ENCODE measurements at places on chromosomes 4 and X.
A peak's percentile ranks its signal among the peaks of the same experiment; 100 is the strongest.

GRCh38 chr4:101843054-101843453 is 52.5 kb downstream of the BANK1 start:
- no peak for DNase-seq

GRCh38 chr4:139943277-139943676 is 210.7 kb downstream of the MAML3 start:
- DNase-seq: no peak

GRCh38 chrX:48648336-48648751 is 35.3 kb upstream of the WAS start:
- DNase-seq: peak; percentile 33

GRCh38 chrX:16966752-16967448 is 20.4 kb downstream of the REPS2 start:
- DNase-seq: no peak

- DNase-seq: no peak
Observed at GRCh38 chr4:6340446-6341015, 70.9 kb downstream of the WFS1 start.

- no peak for DNase-seq
Observed at GRCh38 chrX:48958635-48959094, 1.3 kb upstream of the OTUD5 start.

DNA sequence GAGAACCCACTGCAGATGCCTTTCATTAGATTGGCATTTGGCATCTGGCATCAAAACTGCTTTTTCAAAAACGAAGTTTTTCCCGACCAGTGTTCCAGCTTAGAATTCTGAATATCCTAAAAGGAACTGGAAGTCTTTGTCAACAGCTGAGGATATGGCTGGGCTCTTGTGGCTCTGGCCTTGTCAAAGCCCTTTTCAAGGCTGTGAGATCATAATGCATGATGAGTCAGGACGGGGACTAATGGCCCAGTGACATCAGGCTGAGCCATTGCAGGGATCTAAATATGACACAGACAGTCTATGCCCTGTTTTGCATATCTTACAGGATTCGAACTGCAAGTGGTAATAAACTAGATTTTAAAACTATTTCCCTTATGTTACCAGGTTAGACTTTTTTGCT is 306.4 kb downstream of the PTTG2 start:
- no peak for DNase-seq

GRCh38 chr4:23324021-23324690 is 565.7 kb downstream of the PPARGC1A start:
- no peak for DNase-seq

DNA sequence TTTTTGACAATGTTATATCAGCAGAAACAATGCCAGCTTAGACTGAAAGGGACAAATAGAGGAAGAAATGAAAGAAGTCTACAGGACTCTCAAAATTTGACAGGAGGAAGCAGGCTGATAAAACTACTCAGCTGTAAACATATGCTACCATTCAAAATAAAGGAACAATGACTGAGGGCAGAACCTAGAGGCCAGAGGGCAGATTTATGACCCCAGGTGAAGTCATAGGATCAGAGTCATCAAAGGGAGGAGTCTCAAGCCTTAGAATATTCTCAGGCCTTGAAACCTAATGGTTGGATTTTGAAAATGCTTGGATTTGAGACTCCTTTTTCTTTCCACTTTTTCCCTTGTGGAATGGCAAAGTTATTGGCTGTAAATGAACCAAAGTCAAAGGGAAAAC is 17.0 kb upstream of the SYTL5 start:
- no peak for DNase-seq

- no peak for DNase-seq
Observed at GRCh38 chr4:40251366-40251765, 54.5 kb downstream of the RHOH start.

GRCh38 chrX:74536832-74537371 is 77.5 kb downstream of the RLIM start:
- DNase-seq: no peak

DNA sequence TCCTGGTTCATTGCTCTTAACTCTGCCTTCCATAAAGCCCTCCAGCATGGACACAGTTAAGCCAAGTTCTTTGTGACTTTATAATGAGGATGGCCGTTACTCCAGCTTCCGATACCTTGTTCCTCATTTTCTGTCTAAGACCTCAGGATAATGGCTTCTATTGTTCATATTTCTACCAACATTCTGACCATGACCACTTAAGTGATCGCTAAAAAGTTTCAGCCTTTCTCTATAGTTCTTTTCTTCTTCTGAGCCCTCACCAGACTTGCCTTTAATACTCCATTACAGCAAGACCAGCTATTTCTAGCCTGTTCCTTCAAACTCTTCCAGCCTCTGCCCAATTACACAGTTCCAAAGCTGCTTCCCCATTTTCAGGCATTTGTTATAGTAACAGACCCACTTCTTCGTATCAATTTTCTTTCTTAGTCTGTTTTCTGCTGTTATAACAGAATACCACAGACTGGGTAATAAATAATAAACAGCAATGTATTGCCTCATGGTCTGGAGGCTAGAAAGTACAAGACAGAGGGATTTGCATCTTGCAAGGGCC is 12.3 kb downstream of the RNF175 start:
- no peak for DNase-seq
